ENCODE measurements at places on chromosomes 6 and 20.

DNA sequence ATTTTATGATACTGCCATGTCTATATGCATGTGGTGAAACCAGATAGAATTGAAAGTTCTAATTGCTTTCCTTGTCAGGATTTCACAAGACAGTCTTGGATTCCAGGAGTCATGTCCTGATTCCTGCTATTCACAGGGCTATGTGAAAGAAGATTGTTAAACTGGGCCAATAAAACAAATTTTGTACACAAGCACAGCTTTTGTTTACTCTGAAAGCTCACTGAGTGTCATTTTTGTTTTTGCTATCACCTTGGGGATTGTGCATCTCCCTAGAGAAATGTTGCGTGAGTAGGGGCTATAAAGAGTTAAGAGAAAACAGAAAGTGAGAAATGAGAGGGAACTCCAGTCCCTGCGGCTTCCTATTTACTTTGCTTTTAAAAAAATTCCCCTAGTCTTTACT lies 627.5 kb downstream of the PKHD1 start:
- no peak for DNase-seq

- no peak for DNase-seq
Observed at GRCh38 chr6:36318690-36319435, 17.8 kb downstream of the BNIP5 start.

GRCh38 chr20:37276494-37277252 lies 12.8 kb upstream of the MANBAL start:
- no peak for DNase-seq

DNA sequence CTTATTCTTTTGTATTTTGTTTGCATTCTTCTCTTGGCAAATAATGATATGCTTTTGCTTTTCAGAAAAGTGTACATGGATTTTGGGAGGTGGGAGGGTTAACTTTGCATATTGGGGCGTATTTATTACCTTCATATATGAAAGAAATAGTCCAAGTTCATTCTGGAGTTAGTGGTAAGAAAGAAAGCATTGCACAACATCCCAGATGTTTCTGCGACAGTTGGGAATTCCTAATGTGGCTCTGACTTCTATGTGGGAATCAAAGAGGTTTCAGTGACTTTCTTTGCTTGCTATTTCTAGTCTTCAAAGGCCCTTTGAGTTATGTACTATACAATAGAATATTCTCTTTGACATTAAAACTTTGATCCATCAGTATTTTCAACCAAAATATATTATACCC lies 78.1 kb downstream of the MMUT start:
- DNase-seq = no peak

GRCh38 chr6:85574932-85575598 lies 18.6 kb downstream of the SNX14 start:
- DNase-seq = no peak

DNA sequence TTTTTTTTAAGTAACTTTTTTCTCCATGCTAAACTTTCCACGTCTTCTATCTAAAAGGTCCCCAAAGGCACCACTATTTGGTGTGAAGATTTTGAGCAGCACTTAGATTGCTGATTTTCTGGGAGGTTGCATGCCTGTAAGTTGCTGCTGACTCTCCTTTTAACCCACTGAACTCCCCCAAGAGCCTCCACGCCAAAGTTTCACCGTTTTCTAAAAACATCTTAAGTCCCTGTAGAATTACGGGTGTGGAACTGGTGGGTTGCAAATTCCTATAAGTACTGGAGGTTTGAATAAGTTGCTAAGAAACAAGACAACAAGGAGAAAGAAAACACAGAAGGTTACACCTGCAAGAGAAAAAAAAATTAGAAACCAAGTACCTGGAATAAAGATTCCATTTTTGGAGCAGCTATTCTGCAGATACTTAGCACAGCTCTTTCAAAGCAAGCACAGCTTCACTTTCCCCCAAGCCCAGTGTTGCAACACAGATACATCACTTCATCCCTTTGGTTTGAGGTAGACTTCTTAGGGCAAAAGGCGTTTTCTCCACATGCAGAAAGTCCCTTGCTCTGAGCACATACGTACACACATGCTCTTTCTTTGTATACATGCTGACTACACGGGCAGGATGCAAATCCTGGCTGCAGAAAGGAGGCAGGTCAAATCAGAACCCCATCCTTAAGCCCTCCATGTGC lies 5.0 kb downstream of the JAG1 start:
- DNase-seq = no peak

- DNase-seq = no peak
Observed at GRCh38 chr6:71977884-71978283, 91.5 kb downstream of the RIMS1 start.
